Caki2 (cell line): ENCODE measurements at places on chromosomes 6 and 20. TPM values are rescaled to one million over a fixed set of nuclear protein-coding genes. Genes with fewer than 3 reads are reported as not detected.

The SPDEF gene
- 0.24 TPM in 1 of 2 replicates, not detected in the other for total RNA-seq

GRCh38 chr6:47741807-47742206, 40.0 kb upstream of the OPN5 start:
- peak; percentile 65 for DNase-seq

DNA sequence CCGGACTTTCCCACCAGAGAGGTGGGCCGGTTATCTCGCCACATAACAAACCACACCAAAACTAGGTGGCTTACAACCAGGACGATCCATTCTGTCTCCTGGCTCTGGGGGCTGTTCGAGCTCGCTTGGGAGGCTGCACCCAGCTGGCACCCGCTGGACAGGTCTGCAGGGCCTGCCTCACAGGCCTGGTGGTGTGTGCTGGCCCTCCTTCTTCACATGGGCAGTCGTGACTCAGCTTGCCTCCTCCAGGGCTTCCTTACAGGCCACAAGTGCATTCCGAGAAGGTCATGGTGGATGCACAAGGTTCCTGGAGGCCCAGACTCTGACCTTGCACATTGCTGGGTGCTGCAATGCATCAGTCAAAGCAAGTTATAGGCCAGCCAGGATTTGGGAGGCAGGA, 34.2 kb downstream of the FOXF2 start:
- peak; percentile 87 for DNase-seq

- DNase-seq = no peak
Measured at GRCh38 chr20:8304124-8304816, 172.2 kb downstream of the PLCB1 start.

DNA sequence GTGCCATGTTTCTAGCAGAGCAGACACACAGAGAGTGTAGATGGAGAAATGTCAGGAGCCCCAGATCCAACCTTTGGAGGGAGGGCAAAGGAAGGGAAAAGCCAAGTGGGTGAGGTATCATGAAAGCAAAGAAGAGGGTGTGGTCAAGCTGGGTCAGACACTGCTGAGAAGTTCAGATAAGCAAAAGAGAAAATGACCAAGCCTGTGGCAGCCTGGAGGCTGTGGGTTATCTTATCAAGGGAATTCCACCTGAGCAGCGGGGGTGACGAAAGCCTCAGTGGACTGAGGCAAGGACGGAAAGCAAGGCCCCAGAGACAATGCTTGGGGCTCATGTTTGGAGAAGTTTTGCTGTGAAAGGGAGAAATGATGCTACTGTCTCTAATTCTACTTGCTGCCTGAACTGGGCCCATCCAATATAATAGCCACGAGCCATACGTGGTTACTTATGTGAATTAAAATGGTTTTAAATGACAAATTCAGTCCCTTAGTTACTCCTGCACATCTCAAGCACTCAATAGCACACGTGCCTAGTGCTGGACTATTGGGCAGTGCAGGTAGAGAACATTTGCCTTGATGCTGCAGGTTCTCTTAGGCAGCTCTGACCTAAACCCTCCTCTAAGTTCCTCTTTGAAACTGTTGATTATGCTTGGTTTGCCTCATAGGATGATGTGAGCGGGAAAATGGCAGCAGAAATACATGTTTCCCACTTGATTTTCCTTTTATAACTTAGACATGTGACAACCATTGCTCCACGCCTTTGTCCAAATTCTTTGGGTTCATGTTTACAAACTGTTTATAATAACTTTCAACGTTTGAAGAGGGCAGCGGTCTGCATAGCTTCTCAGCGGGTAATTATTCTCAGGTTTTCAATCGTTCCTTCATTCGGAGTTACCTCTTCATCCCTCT, 63.7 kb downstream of the SLC22A23 start:
- DNase-seq = no peak

DNA sequence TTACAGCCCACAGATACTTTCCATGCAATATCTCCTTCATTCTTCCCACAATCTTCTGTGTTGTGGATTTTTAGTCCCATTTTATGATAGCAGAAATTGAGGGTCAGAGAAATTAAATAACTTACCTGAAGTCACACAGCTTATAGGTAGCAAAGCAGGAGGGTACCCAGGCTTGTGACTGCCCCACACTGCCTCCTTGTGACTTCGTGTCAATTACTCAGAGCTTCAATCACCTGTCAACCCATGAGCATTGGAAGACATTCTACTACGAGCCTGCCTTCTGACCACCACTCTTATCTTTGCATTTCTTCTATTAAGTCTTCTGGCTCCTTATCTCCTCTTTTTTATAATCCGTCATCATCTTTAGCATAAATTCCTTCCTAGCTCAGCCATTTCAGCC, 71.6 kb upstream of the NRSN1 start:
- no peak for DNase-seq

- DNase-seq = no peak
Measured at GRCh38 chr6:99611148-99611547, 4.5 kb downstream of the PRDM13 start.

DNA sequence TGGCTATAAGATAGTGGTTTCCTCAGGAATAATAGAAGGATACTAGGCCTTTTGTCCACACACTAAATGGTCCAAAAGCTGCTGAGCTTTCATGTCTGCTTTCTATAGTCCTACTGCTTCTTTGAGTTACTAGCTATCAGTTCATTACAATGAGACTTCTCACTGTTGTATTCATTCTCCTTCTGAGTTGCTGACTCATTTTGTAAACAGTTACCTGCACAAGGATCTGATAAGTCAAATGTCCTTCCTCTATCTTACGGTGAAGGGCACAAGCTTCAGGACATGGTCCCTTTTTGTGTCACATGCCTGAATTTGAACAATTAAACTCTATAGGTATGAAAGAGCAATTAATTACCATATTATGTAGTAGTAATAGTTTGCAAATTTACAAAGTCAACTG, 90.5 kb downstream of the MAN1A1 start:
- DNase-seq = peak; percentile 8

GRCh38 chr6:11848852-11849731, 70.5 kb upstream of the ADTRP start:
- DNase-seq = peak; percentile 26

- DNase-seq = no peak
Measured at GRCh38 chr20:33460711-33461110, 17.1 kb upstream of the SNTA1 start.

DNA sequence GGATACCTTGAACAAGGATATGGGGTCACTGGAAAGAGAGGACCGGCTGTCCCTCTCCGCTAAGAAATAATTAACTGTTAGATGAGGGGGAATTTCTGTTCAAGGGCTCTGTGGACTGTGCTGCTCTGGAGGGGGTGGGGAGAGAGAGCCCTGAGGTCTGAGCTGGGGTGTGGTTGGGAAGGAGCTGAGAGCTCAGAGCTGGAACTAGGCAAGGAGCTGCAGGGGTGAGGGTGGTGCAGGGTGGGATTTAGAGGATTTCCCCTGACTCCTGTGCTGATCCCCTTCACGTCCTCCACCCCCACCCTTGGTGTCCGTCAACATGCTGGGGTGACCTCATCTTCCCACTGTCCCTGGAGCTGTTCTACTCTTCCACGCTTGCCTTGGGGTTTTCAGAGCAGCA, 52.5 kb downstream of the HLA-A start:
- no peak for DNase-seq

The POPDC3 gene
- 139 and 161 TPM in 2 replicates for total RNA-seq

DNA sequence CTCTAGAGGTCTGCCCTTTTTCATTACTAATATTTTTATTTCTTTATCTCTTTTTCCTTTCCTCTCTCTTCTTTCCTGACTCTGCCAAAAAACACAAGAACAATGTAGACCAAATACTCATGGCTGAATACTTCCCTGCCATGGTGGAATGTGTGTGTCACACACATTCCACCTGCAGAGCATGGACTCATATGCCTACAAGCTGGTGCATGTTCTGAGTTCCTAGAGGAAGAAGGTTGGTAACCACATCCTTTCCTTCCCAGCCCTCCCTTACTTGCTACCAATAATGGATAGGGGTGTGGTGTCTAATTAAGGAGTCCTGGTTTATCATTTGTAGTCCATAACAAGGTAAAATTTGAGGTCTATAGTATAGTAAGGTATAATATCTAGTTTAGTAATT, 15.2 kb upstream of the CST9L start:
- no peak for DNase-seq

The DOK5 gene
- 1.6 and 3.5 TPM in 2 replicates for total RNA-seq

DNA sequence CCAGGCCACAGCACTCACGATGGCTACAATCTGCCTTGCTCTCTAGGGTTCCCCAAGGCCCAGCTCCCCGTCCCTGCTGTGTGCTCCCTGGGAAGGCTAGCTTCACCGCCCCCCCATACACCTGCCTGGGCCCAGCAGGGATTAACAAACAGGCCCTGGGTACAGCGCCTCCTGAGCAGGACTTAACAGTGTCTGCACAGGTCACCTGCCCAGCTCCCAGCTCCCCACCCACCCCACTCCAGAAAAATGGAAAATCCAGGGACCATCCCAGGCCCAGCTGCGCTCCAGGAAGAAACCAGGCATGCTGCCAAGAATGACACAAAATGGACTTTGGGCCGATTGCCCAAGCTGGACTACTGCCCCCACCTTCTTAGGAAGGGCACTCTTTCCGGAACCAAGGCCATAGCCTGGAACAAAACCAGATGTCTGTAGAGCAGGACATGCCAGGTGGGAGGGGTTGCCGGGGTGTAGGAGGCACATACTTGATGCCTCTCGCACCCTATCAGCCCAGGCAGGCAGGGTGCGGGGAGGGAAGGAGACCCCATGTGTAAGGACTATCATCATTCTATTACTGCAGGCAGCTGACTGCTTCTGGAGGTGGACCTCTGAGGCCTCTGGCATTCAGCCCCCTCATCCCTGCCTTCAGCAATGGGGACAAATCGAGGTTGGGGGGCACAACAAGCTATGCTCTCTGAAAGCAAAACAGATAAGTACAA, 104.9 kb downstream of the SNX5 start:
- no peak for DNase-seq

- no peak for DNase-seq
Measured at GRCh38 chr6:169813969-169814368, 62.5 kb downstream of the ERMARD start.

DNA sequence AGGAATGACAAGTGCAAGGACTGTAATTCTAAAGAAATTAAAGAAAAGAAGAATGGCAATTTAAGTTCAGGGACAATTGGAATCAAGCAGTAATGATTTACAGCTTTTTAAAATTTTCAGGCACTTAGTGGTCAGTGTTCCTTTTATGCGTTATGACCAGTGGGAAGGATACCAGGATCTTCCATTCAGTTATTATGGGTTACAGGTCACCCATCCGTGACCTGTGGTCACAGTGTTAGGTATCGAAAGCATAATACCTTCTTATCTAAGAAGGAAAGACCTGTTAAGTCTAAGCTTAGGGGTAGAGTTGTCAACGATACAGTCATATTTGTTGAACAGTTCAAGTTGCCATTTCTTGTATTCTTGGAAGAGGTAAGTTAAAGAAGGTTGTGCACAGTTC, 253.8 kb downstream of the LAMA2 start:
- DNase-seq = peak; percentile 34

- no peak for DNase-seq
Measured at GRCh38 chr6:155291291-155291690, 23.0 kb downstream of the TFB1M start.

DNA sequence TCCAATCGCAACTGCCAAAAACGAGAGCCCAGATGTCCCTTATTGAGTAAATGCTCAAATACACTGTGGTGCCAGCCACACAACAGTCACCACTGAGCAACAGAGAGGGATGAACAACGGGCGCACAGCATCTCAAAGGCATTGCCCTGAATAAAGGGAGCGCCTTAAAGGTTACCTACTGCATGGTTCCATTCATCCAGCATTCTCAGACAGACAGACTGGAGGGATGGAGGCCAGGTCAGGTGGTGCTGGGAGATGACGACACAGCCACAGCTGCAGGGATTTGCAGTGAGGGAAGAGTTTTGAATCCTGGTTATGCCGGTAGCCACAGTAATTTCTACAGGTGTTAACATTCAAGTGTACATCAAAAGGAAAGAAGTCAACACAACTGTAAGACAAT, 615.5 kb upstream of the AGPAT4 start:
- DNase-seq = no peak

The ARMH2 gene
- total RNA-seq = not detected in 2 replicates

The SLC17A3 gene
- total RNA-seq = 1.5 and 29.5 TPM in 2 replicates

- peak; percentile 23 for DNase-seq
Measured at GRCh38 chr6:3429211-3429610, 27.6 kb downstream of the SLC22A23 start.

The APOM gene
- total RNA-seq = 9.2 TPM in 1 of 2 replicates, not detected in the other

- no peak for DNase-seq
Measured at GRCh38 chr6:24692848-24693592, 25.9 kb downstream of the C6orf62 start.

- no peak for DNase-seq
Measured at GRCh38 chr20:44024820-44025580, 110.3 kb downstream of the TOX2 start.

The ISM1 gene
- 7.0 and 7.7 TPM in 2 replicates for total RNA-seq

The PCMTD2 gene
- total RNA-seq = 21.2 and 55.1 TPM in 2 replicates

GRCh38 chr6:1379017-1379787, 10.2 kb upstream of the FOXF2 start:
- DNase-seq = no peak

DNA sequence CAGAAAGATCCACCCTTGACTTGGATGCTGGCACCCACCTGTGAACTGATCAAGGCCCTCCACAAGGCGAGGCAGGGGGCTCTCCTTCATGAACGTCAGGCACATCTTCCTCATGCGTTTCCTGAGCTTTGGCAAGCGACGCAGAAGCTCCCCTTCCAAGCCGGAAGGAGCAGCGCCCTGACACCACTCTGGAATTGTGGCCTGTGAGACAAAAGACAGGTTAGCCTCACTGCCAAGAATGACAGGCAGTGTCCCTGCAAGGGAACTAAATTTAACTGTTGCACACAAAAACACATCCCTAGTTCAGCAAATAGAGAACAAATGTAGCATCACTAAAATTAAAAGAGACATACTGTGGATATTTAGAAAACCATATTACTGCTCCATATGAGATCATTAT, 42.0 kb upstream of the LYRM2 start:
- DNase-seq = no peak

The ABHD16B gene
- total RNA-seq = not detected in 2 replicates

The HLA-DQB1 gene
- total RNA-seq = not detected in 2 replicates

DNA sequence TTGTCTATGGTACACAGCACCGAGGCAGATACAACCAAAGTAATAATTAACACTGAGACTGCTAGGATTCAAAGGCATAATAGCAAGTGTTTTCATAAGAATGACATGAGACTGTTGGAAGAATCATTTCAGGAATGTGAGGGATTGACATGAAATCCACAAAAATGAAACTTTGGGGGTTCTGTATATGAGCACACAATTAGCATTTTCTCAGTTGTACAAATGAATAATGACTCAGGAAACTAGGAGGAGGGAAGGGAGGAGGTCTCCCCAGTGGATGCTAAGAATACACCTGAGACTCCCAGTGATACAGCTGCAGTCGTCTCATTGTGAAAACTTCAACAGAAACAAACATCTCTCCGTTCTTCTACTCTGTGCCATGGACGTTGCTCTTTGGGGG, 428.4 kb upstream of the PLCB4 start:
- DNase-seq = no peak

The MMS22L gene
- 4.8 and 10.7 TPM in 2 replicates for total RNA-seq

The GHRH gene
- not detected in 2 replicates for total RNA-seq

The ADGRF5 gene
- not detected in 2 replicates for total RNA-seq

The PERP gene
- total RNA-seq = 229 and 255 TPM in 2 replicates
